Common myeloid progenitor, CD34-positive (primary cell): ENCODE measurements at places on chromosomes 2 and 18.
A peak's percentile ranks its signal among the peaks of the same experiment; 100 is the strongest.

GRCh38 chr2:218783688-218784087 is 1.7 kb downstream of the CYP27A1 start:
- DNase-seq: no peak

- DNase-seq: no peak
These were observed 59.0 kb downstream of the TPGS2 start for GRCh38 chr18:36769611-36770314.

- DNase-seq: no peak
These were observed 347.7 kb upstream of the REG3G start for GRCh38 chr2:78677774-78678173.

- no peak for DNase-seq
These were observed 1.5 kb upstream of the CERKL start for GRCh38 chr2:181658444-181658843.

DNA sequence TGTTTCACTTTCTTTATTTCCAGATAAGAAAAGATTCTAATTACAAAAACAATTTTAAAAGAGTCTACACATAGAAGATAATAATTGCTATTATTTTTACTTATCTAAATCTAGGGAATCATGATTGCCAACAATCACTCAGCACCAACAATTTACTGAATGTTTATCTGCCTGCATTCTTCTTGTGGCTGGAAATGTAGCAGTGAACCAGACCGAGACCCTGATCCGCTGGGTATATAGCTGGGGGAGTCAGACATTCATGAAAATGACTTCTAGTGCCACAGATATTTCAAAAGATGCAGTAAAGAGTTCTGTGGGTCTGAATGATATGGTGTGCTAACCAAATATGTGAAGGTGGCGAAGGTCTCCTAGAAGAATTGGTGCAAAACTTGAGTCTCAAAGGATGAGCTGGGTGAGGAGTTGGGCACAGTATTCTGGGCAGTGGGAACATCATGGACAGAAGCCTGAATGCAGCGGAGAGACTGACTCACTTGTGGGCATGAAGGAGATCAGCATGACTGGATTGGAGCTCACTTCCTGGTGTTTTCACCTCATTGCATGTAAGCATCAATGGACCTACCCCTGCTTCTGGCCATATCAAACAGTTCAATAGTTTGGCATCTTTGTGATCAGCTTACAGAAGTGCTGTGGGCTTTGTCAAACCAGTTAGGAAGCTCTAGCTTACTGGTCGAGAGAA is 26.1 kb upstream of the FN1 start:
- DNase-seq: no peak

DNA sequence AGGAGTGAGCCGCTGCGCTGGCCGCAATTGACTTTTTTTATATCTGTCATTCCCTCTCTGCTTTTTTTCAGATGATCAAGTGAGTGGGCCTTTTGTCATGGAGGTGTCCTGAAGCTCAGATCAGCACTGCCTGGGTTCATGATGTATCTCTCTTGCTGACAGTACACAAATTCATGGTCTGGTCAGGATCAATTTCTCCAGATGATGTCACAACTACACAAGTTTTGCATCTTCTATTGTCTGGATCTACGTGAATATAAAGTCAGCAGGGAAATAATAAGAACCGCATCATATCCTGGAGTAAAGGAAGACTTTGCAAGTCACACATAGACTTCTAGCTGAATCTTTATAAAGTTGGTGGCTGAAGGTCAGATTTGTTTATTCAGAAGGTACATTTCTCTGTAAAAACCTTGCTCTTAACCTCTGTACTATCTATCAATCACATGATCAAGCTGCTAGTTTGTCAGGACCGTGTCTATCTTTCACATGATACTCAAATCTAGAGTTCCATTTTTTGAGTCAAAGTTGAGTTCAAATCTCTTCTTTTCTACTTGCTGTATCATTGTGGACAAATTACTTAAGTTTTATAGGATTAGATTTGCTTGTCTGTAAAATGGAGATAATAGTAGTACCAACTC is 13.1 kb upstream of the CD28 start:
- no peak for DNase-seq

GRCh38 chr2:7070483-7070882 is 153.3 kb downstream of the RNF144A start:
- DNase-seq: no peak

GRCh38 chr18:53698907-53699306 is 525.6 kb downstream of the MBD2 start:
- DNase-seq: peak; percentile 9

GRCh38 chr18:30094556-30094955 is 948.0 kb downstream of the DSC3 start:
- no peak for DNase-seq

DNA sequence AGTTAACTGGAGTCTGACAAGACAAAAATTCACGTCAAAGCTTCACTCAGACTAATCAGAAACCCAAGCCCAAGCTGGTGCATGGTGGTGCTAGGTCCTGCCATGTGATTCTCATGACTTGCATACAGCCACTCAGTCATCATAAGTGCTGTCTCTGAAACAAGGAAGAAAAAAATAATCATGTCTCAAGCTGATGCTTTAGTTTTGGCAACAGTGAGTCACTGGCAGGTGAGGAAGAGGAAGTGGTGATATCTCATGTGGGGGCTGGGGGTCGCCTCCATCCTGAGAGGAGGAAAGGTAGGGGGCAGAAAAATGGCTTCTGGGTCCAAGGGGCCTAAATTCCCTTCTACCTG is 136.3 kb downstream of the TMEM163 start:
- no peak for DNase-seq

DNA sequence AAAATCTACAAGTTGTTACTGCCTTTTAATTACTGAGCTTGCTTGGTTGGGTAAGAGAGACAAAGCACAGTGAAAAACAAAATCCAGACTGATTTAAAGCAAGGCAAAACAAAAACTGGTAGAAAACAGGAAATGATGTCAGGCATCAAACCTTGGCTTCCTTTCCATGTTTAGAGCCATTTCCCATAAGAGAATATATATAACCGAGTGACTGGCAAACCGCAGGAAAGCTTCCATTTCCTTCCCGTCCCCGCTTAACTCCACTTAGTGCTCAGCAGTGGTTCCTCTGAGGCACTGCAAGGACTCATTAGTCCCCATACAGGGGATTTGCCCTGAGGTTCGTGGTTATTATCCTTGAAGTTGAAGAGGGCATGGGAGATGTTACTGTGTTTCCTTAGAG is 446.3 kb downstream of the LPIN1 start:
- peak; percentile 86 for DNase-seq

DNA sequence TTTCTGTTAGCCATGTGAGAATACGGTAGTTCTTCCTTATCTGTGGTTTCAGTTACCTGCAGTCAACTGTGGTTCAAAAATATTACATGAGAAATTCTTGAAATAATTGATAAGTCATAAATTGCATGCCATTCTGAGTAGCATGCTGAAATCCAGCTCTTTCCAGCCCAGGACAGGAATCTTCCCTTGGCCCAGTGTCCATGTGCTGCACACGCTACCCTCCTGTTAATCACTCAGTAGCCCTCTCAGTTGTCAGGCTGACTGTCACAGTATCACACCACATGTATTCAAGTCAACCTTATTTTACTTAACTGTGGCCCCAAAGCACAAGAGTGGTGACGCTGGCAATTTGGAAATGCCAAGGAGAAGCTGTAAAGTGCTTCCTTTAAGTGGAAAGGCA is 141.1 kb downstream of the TANC1 start:
- no peak for DNase-seq

DNA sequence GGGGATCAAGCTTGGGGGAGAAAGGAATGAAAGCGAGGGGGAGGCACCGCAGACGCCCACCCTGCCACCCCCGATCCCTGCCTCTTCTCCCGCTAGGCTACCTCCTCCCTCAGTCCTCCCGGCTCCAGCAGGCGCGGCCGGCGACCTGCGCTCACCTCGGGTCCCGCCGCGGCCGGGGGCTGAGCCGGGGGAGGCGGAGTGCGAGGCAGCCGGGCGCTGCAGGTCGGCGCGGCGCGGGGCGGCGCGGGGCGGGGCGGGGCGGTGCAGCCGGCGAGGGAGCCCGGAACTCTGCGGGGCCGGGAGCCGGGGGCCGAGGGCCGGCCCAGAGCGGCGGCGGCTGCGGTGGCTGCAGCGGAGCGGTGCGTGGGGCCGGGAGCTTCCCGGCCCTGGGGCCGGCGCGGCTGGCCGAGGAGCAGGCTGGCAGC is 477 bp downstream of the ACVR1 start:
- peak; percentile 27 for DNase-seq

- no peak for DNase-seq
These were observed 106.5 kb upstream of the HS6ST1 start for GRCh38 chr2:128425216-128425615.

DNA sequence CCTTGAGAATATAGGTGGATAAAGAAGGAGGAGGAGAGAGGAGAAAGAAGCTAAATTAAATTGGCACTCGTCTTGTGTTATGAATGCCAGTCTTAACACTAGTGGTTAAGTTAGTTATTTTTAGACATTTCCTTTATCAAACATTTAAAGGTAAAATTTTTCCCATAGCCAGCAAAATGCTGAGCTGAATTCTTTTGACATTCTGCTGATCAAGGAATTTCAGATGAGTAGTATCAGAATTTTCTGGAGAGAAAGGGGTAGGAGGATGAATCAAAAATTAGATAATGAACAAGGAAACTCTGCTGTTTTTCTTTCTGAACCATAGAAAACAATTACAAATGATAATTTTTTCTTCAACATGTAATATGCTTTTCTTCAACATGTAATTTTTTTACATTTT is 52.5 kb downstream of the ASXL3 start:
- no peak for DNase-seq

DNA sequence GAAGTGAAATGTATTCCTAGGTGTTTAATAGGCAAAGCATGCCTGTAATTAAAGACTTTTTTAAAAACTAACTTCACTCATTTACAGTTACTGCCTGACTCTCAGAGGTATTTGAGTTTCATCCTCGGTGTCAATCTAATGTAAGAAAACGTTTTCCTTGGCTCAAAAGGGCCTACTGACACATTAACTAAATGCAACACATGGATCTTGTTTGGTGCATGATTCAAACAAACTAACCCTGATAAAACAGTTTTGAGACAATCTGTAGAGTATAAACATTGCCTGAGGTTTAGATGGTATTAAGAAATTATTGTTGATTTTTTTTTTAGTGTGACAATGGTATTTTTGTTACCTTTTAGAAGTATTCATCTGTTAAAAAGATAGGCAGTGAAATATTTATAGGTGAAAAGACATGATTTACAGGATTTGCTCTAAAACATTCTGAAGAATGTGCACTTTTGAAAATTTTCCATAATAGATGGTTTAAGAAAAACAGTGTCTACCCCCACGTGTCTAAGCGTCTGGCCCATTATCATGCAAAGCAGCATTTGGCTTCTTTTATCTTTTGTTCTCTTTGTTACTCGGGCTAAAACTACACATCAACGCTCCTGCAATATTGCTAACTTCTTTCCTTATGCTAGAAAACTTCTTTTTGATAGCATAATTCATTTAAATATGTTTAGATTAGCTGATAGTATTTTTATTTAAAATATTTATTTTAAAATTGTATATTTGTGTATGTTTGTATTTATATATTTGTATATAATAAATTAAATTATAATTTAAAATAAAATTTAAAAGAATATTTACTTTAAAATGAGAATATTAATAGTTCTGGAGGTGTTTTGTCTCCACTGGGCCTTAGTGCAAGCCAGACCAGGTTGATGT is 160.2 kb upstream of the NDUFV2 start:
- no peak for DNase-seq

- DNase-seq: no peak
These were observed 4.1 kb downstream of the CYTIP start for GRCh38 chr2:157439824-157440186.

GRCh38 chr18:2987876-2988790 is 24.8 kb downstream of the LPIN2 start:
- no peak for DNase-seq

DNA sequence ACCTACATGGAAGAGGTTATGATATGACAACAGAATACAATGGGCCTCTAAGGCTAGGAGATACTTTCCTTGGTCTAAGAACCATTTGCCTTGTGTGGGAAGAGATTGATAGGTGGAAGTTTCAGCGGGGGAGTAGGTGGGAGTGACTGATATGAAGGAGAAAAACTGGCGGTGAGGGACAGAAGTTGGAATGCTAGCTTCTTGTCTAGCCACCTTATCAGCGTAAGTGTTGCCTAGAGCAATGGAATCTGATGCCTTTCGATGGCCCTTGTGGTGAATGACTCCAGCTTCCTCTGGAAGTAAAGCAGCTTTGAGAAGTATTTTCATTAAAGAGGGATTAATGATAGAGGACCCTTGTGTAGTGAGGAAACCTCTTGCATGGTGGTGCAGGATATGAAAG is 121.3 kb upstream of the GULP1 start:
- DNase-seq: no peak

- DNase-seq: no peak
These were observed 39.4 kb upstream of the ITGB6 start for GRCh38 chr2:160239436-160239835.
